NCI-H2171 treated with DMSO at 0.1 percent for 48 hours (cell line): ENCODE measurements at places on chromosomes 3 and 15.

DNA sequence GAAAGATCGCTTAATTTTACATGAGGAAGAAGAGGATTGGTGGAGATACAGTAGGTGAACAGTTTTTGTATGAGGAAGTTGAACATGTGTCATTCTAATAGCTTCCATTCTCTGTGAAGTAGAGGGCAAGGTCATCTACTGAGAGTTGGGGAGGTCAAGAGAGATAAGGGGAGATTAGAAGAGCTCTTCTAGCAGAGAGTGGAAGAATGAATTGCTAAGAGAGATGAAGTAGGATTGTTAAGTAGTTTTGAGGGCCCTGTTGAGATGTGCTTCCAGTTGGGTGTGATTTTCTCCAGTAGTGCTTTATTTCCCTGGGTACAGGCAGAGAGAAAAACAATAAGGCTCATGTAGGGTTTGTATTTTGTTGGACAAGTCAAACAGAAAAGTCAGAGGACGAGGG lies 5.2 kb downstream of the OPA1 start:
- DNase-seq = no peak

DNA sequence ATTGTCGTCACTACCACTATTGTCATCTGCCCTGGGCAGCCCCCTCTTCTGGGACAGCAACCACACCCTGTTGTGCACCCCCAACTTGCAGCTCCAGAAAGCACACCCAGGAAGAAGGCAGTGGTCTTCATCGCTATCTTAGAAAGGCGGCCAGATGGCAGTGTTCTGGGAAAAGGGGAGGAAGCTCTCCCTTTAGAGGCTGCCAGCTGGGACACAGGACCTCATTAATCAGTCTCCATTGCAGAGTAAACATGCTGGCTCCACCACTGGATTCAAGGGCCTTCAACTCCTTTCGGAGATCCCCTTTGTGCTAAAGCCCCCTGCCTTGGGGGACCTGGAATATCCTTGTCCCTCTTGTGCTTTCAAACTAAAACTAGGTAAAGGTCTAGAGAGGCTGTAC lies 199.3 kb upstream of the LINGO1 start:
- DNase-seq = peak; percentile 83

DNA sequence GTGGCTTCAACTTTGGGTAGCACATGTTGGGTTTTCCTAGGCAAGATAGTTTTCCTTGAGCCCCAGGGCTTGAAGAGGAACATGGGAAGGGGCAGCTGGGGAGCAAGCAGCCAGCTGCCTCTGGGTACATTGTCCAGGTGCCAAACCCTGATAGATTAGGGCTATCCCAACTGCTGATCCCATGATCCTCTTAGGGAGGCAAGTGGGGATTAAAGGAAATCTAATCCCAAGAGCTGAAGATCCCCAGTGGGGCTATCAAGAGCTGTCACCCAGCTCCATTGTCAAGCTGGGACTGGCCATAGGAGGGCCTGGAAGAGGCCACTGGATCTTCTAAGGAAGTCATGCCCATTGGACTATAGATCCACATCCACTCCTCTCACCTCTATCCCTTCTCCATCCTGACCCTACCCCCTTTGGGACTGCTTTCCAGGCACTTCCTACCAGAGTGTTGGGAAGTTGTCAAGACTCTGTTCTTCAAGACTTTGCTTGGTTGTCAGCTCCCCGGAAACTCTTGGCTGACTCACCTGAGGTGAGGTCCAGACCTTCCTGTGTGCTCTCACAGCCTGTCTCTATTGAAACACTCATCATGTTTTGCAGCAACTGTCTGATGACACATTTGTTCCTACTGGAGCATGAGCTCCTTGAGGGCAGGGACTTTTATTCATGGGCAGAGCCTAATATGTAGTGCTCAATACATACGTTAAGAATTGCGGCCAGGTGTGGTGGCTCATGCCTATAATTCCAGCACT lies 5.9 kb downstream of the CAMK2N2 start:
- no peak for DNase-seq

DNA sequence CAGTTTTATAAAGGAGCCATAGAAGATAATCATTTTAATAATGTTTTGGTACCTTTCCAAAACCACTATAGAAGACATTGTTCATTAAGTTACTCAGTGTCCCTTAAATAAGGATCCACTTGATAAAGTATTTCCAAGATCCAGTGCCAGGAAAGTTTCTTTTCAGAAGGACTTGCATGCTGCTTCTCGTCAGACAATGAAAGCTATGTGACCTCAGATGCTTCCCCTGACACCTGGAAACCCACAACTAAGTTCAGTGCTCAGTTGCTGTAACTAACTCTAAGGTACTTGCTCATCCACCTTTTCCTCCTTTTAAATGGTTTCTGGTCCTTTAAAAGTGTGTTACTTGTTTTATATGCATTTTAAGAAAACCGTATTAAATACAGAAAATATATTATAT lies 7.3 kb downstream of the SSR3 start:
- DNase-seq = no peak

GRCh38 chr15:48548455-48548854 lies 97.1 kb downstream of the FBN1 start:
- DNase-seq = no peak

DNA sequence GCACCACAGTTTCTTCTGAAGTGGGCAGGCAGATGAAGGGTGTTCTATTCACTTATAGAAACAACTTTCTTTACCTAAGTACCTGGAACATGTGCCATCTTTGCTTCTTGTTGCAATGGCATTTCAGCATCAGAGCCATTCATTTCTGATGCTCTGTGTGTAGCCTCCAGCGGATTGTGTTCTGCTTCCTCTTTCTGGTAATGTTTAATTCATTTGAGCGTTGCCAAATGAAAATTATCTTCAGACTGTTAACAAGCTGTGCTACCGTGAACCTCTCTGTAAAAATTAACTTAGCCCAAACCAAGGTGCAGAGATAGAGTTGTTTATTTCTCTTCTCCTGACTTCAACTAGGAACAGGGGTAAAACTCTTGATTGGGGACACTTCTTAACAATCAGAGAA lies 302.0 kb downstream of the EDEM1 start:
- no peak for DNase-seq

- DNase-seq = no peak
Observed at GRCh38 chr15:69138963-69139362, 21.5 kb upstream of the GLCE start.

GRCh38 chr3:106068795-106069194 lies 200.0 kb upstream of the CBLB start:
- DNase-seq = no peak

GRCh38 chr15:38682861-38683260 lies 118.2 kb upstream of the RASGRP1 start:
- DNase-seq = no peak

- DNase-seq = no peak
Observed at GRCh38 chr15:96334705-96335410, 4.4 kb downstream of the NR2F2 start.
